ENCODE measurements at places on chromosomes 5 and 9.

GRCh38 chr9:20499013-20499412, 123.3 kb downstream of the MLLT3 start:
- DNase-seq: no peak

- no peak for DNase-seq
These were observed 712.0 kb downstream of the CETN3 start for GRCh38 chr5:89697581-89697980.

DNA sequence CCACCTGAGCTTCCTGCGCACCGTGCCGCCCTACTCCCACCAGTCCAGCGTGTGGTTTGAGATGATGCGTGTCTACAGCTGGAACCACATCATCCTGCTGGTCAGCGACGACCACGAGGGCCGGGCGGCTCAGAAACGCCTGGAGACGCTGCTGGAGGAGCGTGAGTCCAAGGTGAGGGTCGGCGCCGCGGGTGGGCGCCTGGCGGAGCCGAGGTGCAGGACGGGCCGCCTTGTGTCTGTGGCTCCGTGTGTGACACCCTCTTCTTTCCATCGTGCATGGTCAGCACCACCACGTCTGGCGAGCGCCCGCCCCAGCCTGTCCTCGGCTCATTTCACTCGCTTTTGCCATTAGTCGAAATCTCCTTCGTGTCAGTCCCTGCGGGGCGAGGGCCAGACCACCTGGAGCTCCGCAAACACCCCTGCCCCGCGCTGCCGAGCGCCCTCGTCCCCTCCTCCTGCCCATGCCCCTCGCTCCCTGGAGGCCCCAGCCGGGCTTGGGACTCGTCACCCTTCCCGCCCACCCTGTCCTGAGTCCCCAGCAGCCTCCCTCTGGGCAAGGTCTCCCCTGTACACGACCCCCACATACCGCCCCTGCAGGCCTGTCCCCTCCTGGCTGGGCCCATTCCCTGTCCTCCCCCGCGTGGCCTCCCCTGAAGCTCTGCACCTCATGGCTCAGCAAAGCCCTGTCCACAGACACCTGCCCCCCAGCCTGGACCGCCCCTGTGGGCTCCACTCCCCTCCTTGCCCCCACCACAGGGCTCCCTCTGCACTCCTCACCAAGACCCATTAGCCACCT, 7.0 kb downstream of the GRIN1 start:
- no peak for DNase-seq

GRCh38 chr9:16670791-16671190, 199.7 kb downstream of the BNC2 start:
- no peak for DNase-seq

- DNase-seq: no peak
These were observed 83.1 kb downstream of the ADAMTS12 start for GRCh38 chr5:33808699-33809098.

GRCh38 chr5:144812763-144813162, 642.1 kb downstream of the KCTD16 start:
- DNase-seq: no peak

GRCh38 chr5:142287973-142288313, 36.9 kb downstream of the SPRY4 start:
- DNase-seq: no peak

- no peak for DNase-seq
These were observed 1.8 kb upstream of the HMCN2 start for GRCh38 chr9:130263601-130264413.

- no peak for DNase-seq
These were observed 9.8 kb downstream of the ACTL7B start for GRCh38 chr9:108845947-108846346.

- no peak for DNase-seq
These were observed 77.7 kb upstream of the RUFY1 start for GRCh38 chr5:179472641-179473040.

GRCh38 chr5:110321117-110321516, 405.4 kb downstream of the TMEM232 start:
- DNase-seq: no peak

DNA sequence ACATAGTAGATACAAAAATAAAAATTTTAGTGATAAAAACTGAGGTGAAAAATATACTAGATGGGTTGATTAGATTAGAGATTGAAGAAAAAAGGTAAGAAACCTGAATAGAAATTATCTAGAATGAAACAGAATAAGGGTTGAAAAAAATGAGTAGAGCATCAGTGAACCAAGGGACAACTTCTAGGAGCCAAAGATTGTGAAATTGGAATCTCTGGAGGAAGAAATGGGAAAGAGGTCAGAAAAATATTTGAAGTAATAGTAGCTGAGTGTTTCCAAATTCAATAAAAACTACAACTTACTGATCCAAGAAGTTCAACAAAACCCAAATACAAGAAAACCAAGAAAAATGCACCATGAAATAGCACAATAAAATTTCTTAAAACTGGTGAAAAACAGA, 116.6 kb upstream of the STARD4 start:
- no peak for DNase-seq

DNA sequence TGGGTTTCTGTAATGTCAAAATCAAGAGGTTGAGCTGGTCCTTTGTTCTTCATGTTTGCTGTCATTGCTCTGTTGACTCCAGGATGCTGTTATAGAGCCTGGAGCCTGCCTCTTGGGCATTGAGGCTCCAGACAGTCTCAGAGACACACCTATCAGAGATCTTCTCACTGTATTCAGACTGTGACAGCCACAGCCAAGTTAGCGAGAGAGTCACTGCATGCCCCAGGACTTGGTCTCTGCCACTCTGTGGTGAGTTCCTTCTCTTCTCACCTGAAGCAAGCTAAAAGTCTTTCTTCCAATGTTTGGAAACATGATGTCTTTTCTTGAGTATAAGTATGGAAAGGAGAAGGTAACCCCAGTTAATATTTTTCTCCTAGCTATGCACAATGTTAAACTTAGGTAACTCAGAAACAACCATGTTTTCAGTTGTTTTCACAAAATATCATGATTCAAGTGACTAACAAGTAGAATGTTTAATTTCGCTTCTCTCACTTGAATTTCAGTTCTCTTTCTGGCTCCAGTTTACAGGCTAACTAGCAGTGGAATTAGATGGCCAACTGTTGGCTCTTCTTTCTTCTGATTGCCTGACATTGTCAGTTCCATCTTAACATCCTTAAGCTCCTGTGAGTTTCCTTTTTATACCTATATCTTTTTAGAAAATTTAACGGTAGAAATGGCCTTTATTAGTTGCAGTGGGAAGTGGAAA, 20.6 kb upstream of the ZFYVE16 start:
- DNase-seq: no peak

DNA sequence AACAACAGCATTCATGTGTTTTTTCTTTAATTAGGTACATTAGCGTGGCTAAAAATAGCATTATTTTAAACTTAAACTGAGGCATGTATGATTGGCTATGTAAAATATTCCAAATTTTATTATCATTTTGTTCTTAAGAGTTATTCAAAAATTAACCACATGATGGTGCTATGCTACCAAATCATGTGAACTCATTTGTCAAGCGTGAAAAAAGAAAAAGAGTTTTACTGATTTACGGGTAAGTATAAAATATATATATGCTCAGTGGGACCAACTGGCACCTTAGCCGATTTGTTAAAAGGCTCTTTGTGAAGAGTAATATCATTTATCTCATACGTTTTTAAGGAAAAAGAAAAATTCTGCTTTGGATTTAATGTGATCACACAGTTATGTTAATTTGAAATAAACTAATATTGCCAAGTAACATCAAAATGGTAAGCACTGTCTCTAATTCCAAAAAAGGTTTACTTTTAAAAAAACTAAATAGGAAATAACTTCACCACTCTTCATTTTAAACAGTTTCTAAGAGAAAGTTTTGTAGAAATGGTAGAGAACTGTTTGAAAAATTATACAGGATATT, 1042.3 kb downstream of the CDH12 start:
- no peak for DNase-seq

GRCh38 chr9:30289435-30289834, 2095.0 kb upstream of the ACO1 start:
- no peak for DNase-seq

GRCh38 chr5:126852091-126852571, 75.2 kb downstream of the LMNB1 start:
- DNase-seq: no peak

DNA sequence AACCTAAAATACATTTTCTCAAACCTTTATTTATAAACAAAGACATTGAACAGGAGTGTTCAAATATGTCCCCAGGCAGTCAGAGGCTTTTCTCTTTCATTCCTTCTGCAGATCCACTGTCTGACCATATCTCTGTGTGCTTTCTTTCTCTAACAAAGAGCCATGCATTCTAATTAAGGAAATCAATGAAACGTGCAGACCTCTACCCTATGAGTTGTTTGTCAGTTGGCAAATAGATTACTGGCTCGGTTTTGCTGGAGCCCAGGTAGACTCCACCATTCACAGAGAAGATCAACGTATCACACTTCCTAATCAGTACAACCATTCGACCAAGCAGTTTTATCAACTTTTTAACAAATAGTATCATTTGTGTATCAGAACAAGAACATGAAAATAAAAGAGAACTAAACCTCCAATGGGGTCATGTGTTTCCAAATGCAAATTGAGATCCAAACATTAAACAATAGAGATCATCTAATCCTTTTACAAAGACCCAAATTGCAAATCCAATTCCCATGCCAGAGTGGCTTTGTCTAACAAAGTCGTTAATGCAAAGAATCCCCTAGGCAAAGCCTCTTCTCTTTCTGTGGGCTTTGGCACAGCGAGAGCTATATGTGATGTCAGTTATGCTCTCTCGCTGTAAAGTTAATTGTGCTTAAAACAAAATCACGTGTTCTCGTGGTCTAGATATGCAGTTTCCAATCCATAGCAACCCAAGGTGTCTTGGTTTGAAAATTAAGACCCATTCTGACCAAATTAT, 16.8 kb downstream of the KLF4 start:
- DNase-seq: no peak

DNA sequence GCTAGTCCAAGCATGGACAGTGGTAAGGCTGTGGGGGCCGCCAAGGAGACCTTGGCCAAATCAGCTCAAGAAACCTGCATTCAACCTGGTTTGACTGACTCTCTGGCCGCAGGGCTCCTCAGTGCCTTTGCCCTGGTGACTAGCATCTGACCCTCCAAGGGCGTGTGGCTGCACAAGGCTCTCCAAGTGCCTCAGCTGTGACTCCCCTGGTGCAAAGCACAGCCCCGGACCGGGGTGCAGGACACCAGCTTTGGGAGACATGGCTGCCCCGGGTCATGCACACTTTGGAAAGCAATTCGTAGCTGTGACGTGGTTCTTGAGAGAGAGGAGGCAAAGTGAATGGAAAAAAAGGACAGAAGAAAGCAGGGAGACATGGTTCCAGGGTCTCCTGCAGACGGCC, 245.2 kb upstream of the IRX2 start:
- no peak for DNase-seq

DNA sequence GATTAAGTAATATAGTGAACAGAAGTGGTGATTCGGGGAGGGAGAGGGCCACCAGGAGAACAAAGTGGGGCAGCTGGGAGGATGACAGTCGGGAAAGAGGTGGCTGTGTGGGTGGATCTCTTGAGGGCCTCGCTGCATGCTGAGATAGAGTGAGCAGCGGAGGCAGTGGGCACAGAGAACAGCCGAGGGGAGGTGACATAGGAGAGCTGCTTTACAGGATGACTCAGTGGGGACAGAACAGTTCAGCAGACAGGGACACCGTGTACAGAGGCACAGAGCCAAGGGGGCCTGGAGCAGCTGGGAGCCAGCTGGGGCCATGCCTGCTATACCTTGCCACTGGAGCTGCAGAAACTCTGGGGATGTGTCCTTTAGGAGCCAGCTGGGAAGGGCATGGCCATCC, 273.9 kb downstream of the GADD45G start:
- no peak for DNase-seq

- no peak for DNase-seq
These were observed 209.2 kb downstream of the DIRAS2 start for GRCh38 chr9:90433398-90433941.

- DNase-seq: no peak
These were observed 68.7 kb downstream of the SHB start for GRCh38 chr9:38000332-38000731.

GRCh38 chr9:100602342-100602801, 24.5 kb downstream of the CAVIN4 start:
- DNase-seq: no peak

GRCh38 chr5:128775558-128775957, 189.7 kb upstream of the SLC27A6 start:
- DNase-seq: no peak

DNA sequence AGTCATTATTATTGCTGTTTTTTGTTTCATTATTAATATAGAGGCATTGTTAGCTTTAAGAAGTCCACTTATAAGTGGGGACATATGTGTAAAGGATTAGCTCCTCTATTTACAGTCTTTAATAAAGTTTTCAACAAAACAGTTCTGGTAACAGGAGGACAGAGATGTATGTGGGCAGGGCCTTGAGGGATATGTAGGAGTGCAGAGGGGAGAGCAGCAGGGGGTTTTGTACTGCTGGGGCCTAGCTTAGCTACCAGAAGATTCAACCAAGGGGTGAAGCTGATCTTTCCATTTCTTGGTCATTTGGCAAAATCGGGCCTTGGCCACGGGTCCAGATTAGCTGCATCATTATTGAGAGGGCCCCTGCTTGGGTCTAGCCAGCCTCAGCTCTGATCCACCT, 89.9 kb downstream of the PPARGC1B start:
- DNase-seq: no peak

Data from stimulated activated CD4-positive, alpha-beta T cell treated with anti-CD3 and anti-CD28 coated beads, Interleukin-15, amount 100 ng/mL, for 24 hours (primary cell).